ENCODE measurements at places on chromosomes 6 and 20.

GRCh38 chr6:88983532-88983931 lies 20.1 kb upstream of the RNGTT start:
- no peak for DNase-seq

DNA sequence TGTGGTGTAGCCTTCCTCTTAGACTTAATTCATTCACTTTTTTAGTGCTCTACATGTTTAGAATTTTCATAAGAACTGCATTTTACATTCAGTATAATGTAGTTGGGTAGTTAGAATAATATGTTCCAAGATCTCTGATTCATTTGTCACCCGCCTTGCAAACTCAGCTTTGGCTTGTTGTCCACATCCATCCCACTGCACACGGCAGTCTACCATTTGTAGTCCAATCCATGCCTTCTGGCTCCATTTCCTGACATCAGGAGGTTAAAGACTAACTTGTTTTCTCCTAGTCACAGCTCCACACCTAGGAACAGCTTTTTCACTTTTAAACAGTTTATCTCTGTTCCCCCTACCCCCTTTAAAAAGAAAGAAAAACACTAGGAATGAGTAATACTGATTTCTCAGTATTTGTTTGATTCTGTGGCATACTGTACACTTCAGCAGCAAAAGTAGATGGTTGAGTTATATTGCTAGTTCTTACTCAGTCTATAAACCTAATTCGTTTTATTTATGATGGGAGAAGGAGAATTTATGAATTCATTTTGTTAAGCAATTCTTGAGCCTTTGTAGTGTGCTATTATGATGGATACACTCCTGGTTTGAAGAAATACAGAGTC lies 180.9 kb downstream of the ARID1B start:
- DNase-seq = no peak

DNA sequence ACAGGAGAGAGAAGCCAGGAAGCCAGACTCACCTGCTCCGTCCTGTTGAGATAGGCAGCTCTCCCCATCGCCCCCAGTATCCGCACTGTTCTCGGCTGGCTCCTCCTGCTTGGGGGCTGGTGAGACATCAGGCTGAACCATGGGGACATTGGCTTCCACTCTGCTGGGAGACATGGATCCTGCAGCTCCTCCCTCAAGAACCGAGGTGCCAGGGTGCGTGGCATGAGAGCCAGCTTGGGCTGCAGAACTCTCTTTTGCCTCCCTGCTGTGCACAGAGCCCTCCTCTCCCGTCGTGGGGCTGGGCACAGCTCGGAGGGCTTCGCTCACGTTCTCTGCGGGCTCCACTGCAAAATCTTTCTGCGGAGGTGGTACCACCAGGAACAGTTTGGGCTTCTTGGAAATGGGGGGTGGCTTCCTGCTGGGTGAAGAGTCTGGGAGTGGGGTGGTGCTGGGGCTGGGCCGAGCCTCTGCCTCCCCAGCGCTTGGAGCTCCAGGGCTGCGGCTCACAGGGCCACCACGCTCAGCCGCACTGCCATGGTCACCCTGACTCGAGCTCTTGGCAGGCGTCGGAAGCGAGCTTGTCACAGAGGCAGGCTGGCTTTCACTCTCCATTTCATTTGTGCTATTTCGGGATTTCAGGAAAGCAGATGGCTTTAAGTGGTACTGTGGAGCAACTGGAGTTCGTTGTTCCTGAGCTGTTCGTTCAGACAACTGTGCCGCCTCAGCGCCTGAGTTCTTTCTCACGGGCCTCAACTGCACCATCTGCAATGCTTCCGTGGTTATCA lies 26.5 kb downstream of the HEBP2 start:
- DNase-seq = no peak

- no peak for DNase-seq
Measured at GRCh38 chr6:108951351-108951953, 103.2 kb downstream of the ARMC2 start.

GRCh38 chr6:71468841-71469700 lies 180.5 kb downstream of the OGFRL1 start:
- DNase-seq = no peak

GRCh38 chr20:16710781-16711180 lies 19.0 kb upstream of the SNRPB2 start:
- no peak for DNase-seq

DNA sequence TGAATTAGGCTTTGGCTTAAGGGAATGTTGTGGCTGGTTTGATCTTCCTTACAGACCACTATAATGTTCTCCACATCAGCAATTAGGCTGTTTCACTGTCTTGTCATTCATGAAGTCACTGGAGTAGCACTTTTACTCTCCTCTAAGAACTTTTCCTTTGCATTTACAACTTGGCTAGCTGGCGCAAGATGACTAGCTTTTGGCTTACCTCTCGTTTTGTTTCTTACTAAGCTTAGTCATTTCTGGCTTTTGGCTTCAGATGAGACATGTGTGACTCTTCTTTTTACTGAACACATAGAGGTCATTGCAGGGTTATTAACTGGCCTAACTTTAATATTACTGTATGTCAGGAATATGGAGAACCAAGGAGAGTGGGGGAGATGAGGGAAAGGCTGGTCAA lies 143.2 kb downstream of the PTCHD4 start:
- DNase-seq = no peak

DNA sequence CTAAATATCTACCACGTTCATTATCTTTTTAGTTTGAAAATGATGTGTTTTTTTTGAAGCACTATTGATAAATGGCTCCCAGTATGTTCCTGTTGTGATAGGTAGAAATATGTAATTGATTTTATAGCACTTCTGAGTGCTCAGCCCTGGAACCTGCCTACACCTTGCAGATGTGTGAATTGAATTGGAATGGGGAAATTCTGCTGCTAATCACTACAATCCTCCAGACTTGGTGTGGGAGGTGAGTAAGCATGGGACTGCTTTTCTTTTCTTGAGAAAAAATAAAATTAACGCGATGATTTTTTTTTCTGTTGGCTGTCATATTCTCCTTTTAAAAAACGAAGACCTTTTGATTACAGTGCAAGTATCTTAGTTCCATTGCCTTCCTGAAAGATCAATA lies 37.1 kb upstream of the MLIP start:
- no peak for DNase-seq

DNA sequence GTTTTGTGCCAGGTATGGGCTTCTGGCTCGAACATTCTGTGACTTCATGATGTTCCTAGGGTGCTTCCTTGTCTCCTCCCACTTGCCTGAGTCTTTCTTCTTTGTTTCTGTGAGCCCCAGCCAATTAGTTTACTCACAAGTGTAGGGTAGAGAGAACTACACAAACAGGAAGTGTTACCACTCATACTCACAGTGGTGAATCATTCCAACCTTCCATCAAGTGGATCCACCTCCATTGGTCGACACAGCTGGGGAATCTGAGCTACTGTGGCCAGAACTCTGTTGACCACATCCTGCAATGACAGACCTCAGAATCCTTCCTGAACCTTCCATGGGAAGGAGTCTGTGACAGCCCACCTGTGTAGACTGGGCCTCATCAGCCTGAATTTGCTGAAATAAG lies 76.8 kb downstream of the UNC5CL start:
- DNase-seq = no peak

DNA sequence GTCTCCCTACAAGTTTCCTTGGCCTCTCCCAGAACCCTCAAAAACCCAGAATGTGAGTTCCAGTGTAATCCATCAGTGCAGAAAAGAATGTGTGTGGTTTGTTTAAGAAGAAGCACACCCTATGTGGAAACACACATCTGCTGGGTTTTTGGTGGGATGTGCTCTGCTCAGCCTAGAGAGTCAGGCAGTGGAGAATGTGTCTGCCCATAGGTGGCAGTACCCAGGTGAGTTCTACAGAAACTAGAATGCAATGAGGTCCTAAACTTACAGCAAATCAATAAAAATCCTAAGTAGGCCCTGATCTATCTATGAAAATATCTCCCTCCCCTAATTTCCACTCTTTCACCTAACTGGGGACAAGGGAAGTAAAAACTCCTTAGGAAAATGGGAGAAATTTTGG lies 437.3 kb downstream of the DHX35 start:
- no peak for DNase-seq

DNA sequence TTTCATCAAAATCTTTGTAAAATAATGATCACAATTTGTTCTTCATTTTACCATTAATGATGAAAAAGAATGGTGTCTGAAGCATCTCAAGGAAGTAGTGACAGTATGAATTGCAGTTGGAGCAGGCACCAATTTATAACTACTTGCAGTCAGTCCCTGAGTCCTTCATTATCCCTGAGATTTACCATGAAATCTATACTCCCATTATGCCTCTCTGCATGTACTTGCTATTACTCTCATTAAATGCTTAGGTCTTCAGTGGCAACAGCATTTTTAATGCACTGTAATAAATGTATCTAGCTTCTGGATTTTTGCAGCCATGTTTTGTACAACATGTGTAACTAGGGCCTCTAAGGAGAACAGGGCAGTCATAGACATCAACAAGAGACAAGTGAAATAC lies 708.8 kb downstream of the EYS start:
- DNase-seq = no peak

- no peak for DNase-seq
Measured at GRCh38 chr6:43904311-43905123, 134.5 kb downstream of the VEGFA start.

- DNase-seq = no peak
Measured at GRCh38 chr20:25252686-25253421, 5.0 kb downstream of the PYGB start.

DNA sequence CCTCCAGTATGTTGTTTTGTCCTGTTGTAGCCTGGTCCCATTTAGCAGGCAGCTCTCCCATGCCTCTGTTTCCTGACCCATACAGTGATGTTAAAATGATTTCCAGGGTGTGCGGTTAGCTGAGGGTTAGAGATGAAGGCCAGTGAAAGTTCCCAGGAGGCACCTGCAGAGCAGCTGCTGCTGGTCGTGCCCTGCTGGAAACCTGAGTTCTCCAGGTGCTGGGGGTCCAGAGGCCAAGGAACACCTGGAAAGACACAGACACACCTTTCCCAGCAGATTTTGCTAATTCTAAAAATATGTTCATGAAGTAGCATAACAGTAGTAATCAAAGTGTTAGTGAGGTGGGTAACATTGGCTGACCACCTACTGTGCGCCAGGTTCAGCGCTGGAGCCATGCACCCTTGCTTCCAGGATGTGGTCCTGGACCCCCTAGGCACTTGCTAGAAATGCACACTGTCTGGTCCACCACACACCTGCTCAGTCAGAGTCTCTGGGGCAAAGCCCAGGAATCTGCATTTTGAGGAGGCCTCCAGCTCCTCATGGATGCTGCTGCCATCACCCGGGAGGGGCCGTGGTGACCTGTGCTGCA lies 118.7 kb downstream of the SYNDIG1 start:
- DNase-seq = no peak

DNA sequence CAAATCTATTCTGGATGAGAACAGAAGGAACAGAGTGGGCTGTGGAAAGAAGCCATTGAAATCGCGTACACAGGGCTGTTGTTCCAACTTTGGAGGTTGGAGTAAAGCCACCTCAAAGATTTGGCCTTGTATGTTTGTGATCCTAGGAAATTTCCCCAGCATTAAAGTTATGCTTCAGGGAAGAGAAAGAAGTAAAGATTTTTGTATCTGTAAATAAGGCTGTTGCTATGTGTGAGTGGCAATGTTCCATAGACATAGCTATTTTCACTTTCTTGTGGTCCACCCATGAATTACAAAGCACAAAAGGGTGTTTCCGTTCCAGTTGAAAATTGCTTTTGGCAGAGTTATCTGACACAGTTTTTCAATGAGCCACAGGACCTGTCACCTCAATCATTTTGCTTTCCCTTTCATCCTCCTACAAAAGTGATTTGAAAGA lies 321.3 kb downstream of the TFAP2B start:
- no peak for DNase-seq

GRCh38 chr6:37025621-37026466 lies 20.4 kb downstream of the FGD2 start:
- no peak for DNase-seq

GRCh38 chr6:30219244-30219643 lies 6.0 kb upstream of the TRIM26 start:
- DNase-seq = no peak

- no peak for DNase-seq
Measured at GRCh38 chr6:70669133-70669532, 1.4 kb downstream of the SMAP1 start.

- peak; percentile 49 for DNase-seq
Measured at GRCh38 chr20:58891718-58892140, 39.2 kb downstream of the GNAS start.

- no peak for DNase-seq
Measured at GRCh38 chr20:61775423-61775822, 290.3 kb downstream of the TAF4 start.

GRCh38 chr20:25084626-25085187 lies 2.8 kb upstream of the VSX1 start:
- DNase-seq = no peak

- DNase-seq = no peak
Measured at GRCh38 chr6:126172131-126172530, 167.8 kb upstream of the CENPW start.

DNA sequence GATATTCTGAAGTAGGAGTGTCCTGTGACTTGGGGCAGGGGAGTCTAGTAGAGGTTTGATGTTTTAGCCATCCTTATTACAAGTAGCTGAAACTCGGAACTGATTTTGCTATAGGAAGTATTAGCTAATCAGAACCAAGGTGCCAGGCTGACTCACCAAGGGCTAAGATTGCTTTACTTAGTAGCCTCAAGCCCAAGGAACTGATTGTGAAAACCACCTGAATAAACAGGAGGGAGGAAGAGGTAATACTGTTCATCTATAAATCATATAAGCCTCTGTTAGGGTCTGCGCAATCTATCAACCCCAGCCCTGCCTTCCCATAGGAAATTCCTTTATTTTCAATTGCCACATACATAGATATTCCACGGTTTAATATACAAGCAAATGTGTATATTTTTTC lies 54.4 kb downstream of the GNAS start:
- DNase-seq = no peak

GRCh38 chr20:57968120-57968519 lies 258.3 kb upstream of the PMEPA1 start:
- DNase-seq = no peak

GRCh38 chr6:88997327-88997726 lies 33.9 kb upstream of the RNGTT start:
- DNase-seq = no peak

GRCh38 chr6:118606268-118606667 lies 45.1 kb downstream of the CEP85L start:
- no peak for DNase-seq

- no peak for DNase-seq
Measured at GRCh38 chr6:107698146-107698545, 126.0 kb downstream of the SCML4 start.

DNA sequence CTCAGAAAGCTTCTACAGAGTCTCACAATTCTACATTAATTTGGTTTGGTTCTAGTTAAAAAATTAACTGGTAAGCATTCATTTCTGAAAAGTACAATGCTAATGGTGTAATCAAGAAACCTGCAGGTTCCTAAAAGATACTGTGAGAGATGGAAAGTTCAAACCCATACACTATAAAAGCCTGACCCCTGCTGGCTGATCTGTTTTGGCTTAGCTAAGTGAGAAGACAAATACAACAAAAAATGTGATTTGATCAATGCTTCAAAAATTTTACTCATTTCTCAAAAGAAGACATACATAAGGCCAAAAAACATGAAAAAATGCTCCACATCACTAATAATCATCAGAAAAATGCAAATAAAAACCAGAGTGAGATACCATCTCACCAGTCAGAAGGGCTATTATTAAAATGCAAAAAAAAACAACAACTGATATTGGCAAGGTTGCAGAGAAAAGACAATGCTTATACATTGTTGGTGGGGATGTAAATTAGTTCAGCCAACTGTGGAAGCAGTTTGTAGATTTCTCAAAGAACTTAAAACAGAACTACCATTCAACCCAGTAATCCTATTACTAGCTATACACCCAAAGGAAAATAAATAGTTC lies 102.8 kb downstream of the MOXD1 start:
- DNase-seq = no peak

GRCh38 chr6:137705160-137706082 lies 161.6 kb upstream of the TNFAIP3 start:
- DNase-seq = no peak

- no peak for DNase-seq
Measured at GRCh38 chr20:10221021-10221420, 2.4 kb downstream of the SNAP25 start.
